ENCODE measurements at places on chromosomes 2 and 18. TPM values are rescaled to one million over a fixed set of nuclear protein-coding genes. Genes with fewer than 3 reads are reported as not detected.

GRCh38 chr2:24424387-24424786 is 64.1 kb upstream of the ITSN2 start:
- DNase-seq = no peak

NEDD4L gene
- total RNA-seq = 42.9 TPM

DNA sequence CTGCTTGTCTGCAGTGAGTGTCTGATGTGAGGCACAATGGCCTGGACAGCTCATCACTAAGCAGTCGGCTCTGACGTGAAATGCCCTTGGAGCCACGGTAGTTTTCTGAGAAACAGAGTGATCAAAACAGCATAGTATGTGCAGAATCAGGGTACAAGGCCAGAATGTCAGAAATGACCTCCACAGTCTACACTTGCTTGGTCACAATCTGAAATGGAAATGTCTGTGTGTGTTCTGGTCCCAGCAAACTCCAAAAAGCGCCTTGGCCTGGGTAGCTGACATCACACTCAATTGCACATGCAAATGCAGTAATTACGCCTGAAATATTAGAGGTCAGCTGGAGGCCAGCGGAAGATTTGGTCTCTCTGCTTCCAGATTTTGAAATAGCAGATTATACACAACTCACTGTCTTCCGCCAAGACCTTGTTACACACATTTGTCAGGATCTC is 95.4 kb downstream of the CTAGE1 start:
- DNase-seq = no peak

- no peak for DNase-seq
These were observed 320.1 kb downstream of the SLC4A3 start for GRCh38 chr2:219947575-219947974.

TXNDC9 gene
- 47.0 TPM for total RNA-seq

DNA sequence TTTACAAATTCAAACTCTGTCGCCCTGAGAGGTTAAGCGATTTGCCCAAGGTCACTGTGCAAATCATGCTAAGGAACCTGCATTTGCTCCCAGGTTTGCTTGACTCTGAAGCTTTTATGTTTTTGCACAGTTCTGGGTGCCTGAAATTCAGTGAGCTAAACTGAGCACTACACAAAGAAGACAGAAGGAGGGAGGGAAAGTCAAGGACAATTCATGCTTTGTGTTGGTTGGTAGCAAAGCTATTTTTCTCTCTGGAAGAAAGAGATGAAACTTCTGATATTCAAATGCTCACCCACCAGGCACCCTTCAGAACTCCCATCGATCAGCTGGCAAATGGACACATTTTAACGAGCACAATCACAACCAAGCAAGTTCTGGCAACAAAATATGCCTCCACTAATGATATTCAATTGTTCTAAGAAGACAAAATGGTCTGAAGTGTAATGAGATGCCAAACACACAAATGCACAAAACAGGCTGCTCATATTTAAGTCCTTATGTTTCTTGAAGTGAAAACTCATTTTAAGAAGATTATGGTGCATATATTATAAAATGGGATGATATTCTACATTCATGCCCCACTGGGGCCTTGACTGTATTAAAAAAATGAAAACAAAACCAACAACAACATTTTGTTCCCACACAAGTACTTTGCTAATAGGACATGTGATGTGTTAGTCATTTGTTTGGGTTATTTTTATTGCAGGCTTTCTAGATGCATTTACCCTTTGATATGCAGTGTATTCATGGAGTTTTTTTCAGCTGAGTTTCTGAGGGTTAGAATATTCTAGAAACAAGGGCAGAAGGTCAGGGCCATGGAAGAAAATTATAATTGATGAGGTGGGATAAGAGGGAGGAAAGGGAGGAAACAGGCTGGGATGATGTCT is 445.6 kb upstream of the CELF4 start:
- DNase-seq = no peak

KIAA2012 gene
- not detected for total RNA-seq

DNA sequence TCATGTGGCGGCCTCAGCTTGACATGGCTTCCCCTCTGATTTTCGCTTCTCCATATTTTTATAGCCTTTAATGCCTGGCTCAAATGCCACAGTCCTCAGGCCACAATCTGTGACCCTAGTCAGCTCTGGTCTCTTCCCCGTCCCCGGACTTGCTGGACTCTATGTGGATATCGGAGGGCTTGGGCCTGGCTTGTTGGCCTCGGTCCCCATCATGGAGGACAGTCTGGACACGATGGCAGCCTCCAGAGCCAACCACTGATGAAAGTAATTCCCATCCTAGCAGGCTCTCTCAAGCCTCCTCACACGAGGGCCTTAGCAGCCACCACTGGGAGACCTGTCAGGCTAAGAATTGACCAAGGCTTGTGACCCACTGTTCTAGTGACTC is 61.6 kb downstream of the LPIN1 start:
- DNase-seq = no peak

GRCh38 chr2:83002706-83003105 is 1456.4 kb downstream of the SUCLG1 start:
- DNase-seq = no peak

- DNase-seq = no peak
These were observed 715.1 kb upstream of the CDH7 start for GRCh38 chr18:65035701-65036100.

GRCh38 chr2:199471443-199472057 is 13.8 kb upstream of the SATB2 start:
- DNase-seq = no peak

DNA sequence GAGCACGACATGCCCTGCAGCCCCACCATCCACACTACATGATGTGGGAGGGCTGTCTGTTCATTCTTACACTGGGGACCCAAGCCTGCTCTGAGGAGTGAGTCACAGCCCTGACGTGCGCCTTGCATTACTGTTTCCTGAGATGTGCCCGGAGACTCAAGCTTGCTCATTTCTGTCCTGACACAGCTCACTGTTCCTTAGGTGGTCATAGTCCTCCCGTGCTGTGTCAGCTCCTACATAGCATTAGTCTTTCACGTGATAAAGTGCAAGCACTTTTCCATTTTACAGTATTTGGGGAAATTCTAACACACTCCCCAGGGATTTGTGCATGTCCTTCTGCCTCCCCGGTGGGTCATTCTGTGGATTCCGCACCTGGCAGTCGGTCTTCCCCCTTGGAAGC is 46.2 kb upstream of the TRIM43B start:
- no peak for DNase-seq

DNA sequence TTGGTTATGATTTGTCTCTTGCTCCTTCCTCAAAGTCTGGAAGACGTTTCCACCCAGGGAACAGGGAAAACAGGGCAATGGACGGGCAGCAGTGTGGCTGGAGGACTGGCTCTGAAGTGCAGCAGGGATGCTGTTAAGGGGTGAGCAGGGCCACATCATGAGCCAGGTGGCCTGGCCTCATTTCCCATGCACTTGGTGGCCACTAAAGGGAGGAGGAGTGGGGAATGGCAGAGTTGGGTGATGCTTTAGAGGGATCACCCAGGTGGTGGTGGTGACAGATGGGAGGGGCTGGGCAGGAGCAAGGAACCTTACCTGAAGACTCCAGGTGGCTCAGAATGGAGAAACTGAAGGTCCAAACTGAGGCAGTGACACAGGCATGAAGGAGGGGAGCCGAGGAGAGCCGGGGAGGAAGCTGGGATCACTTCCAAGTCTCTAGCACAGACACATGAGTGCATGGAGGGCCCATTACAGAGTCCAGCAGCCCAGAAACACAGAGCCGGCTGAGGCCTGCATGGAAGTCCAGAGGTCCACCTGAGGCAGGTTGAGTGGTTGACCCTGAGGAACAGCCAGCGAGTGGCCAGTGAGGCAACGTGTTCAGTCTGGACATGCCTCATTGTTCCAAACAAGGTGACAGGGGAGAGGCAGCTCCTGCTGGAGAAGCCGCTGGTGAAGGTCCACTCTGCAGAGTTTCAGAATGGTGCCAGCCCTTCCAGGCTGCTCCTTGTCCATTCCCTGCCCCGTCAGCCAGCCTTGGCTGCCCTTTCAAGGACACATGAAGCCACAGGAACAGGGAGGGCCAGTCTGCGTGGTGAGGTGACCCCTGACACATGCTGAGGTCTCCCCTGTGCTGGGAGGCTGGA is 91.7 kb downstream of the LPIN1 start:
- no peak for DNase-seq

DNA sequence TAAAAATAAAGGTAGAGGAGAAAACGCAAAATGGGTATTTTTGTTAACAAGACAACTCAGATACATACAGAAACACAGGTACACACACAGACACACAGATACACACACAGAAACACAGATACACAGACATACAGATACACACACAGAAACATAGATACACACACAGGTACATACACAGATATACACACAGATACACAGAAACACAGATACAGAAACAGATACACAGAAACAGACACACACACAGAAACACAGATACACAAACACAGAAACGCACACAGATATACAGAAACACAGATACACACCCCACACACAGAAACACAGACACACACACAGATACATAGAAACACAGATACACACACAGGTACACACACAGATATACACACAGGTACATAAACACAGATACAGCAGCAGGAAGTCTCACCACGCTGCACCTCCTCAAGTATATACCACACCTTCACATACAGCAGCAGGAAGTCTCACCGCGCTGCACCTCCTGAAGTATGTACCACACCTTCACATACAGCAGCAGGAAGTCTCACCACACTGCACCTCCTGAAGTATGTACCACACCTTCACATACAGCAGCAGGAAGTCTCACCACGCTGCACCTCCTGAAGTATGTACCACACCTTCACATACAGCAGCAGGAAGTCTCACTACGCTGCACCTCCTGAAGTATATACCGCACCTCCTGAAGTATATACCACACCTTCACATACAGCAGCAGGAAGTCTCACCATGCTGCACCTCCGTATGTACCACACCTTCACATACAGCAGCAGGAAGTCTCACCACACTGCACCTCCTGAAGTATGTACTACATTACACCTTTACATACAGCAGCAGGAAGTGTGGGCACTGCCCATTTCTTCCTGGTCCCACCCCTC is 250.5 kb downstream of the HDAC4 start:
- no peak for DNase-seq

- DNase-seq = no peak
These were observed 4.8 kb downstream of the CDH7 start for GRCh38 chr18:65755616-65756015.

GRCh38 chr2:201191132-201191875 is 8.4 kb downstream of the CASP10 start:
- no peak for DNase-seq

- no peak for DNase-seq
These were observed 503 bp downstream of the ANXA4 start for GRCh38 chr2:69742322-69742952.

LYG2 gene
- total RNA-seq = not detected

DNA sequence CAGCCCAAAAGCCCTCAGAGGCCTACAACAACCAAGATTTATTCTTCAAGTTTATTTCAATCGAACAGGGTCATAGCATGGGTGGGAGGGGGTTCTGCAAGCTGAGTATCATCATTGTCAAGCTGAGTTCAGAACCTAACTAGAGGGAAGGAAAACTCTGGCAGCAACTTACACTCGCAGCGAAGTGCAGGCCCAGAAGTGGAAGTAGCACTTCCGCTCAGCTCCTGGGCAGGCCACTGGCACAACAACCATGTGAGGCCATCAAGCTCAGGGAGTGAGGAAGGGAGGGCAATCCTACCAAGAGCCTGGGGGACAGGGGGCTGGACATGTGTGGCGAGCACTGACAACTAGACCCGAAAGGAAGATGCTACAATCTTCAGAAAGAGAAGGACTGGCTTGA is 4.8 kb downstream of the UXS1 start:
- no peak for DNase-seq

- no peak for DNase-seq
These were observed 16.4 kb upstream of the RGPD8 start for GRCh38 chr2:112449854-112450253.

EML6 gene
- 6.3 TPM for total RNA-seq

DNA sequence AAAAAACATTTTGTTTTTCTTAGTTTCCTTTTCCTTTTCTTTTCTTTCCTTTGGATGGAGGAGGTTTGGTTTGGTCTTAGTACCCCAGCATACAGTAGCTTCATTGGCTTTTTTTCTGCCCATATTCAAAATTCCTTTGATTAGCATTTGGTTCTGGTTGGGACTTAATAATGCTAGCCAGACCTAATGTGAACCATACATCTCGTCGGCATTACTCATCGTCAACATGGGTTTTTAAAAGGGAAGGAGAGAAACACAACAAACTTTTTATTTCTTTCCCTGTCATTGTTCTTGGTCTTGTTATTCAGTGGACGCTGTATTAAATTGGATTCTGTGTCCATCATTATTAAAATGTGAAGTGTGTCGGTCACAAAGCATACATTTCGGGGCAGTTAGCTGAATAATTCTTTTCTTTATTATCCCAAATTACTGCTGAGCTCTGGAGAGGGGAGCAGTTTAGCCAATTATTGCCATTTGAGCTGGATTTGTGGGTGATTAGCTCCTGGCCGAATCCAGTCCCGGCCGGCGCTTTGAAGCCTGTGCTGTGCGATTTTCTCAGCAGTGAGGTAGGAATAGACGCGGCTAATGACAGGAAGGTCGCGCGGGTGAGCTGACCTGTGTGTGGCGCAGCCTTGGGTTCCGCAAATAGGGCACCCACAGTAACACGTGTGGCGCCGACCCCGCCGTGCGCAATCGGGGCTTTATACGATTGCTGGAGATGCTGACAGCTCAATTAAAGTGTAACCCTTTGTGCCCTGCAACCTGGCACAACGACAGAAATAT is 303.3 kb downstream of the GBX2 start:
- DNase-seq = no peak

SLC5A7 gene
- not detected for total RNA-seq

CYP27A1 gene
- 7.7 TPM for total RNA-seq

DNA sequence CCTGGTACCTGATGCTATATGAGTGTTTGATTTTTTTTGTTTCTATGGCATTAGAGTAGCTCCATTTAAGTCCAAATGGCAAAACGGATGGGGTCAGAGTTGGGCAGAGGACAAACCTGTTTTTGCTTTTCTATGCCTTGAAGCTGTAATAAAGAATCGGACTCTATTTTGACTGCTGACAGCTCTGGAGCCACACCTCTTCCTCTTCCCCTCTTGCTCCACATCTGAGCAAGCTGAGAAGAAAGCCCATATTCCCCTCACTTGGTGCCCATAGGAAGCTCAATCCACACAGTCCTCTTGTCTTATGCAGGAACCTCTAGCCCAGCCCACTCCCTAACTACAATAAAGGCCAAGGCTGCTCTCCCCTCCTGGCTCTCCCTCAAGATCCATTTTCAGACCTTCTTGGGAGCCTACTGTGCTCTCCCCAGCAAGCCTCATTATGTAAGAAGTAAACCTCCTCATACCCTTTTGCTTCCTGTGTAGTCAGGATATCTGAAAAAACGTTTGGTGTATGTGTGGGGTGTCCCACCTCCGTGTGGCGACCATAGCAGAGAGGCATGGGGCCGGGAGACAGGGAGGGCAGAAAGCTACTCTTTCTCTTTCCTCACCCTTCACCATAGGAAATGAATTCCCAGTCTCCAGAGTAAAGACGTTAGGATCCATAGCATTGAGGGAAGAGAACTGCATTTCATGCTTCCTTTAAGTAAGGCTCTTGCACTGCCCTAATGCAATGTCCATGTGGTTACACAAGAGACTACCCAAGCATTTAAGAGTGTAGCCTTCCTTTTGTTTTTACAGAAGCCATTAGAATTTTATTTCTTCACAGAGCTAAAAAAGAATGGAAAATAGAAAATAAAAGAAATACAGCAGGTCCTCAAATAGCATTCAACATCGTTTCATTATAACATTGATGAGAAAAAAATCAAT is 41.9 kb upstream of the RAPGEF4 start:
- no peak for DNase-seq
